ENCODE measurements at places on chromosomes 12 and 14.

DNA sequence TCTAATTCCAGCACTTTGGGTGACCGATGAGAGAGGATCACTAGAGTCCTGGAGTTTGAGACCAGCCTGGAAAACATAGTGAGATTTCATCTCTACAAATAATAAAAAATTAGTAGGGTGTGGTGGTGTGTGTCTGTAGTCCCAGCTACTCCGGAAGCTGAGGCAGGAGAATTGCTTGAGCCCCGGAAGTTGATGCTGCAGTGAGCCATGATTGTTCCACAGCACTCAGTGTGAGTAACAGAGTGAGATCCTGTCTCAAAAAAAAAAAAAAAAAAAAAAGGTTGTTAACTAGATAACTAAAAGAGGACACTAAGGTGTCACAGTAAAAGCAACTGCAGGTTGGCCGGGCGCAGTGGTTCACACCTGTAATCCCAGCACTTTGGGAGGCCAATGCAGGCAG, 121.3 kb upstream of the MAX start:
- no peak for DNase-seq

- DNase-seq, result no peak
These were observed 61.4 kb upstream of the ESRRB start for GRCh38 chr14:76314521-76315034.

DNA sequence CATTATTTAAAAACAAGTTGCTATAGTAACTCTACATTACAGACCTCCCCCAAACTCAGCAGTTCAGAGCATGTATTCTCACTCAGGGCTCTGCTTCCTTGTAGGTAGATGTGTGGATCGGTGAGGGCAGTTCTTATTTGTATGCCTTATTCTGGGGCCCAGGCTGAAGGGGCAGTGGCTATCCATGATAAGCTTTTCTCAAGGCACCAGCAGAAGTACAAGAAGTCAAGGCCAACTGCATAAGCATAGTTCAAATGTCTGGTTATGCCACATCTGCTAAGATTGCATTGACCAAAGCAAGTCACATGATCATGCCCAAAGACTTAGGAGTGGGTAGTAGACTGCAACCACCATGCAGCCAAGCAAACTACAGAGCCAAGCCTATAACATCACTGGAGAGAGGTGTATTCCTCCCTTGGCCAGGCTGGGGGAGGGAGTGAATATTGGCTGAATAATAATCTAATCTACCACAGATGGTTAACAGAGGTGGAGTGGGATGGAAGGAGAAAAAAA, 4.6 kb downstream of the PSEN1 start:
- DNase-seq, result no peak

DNA sequence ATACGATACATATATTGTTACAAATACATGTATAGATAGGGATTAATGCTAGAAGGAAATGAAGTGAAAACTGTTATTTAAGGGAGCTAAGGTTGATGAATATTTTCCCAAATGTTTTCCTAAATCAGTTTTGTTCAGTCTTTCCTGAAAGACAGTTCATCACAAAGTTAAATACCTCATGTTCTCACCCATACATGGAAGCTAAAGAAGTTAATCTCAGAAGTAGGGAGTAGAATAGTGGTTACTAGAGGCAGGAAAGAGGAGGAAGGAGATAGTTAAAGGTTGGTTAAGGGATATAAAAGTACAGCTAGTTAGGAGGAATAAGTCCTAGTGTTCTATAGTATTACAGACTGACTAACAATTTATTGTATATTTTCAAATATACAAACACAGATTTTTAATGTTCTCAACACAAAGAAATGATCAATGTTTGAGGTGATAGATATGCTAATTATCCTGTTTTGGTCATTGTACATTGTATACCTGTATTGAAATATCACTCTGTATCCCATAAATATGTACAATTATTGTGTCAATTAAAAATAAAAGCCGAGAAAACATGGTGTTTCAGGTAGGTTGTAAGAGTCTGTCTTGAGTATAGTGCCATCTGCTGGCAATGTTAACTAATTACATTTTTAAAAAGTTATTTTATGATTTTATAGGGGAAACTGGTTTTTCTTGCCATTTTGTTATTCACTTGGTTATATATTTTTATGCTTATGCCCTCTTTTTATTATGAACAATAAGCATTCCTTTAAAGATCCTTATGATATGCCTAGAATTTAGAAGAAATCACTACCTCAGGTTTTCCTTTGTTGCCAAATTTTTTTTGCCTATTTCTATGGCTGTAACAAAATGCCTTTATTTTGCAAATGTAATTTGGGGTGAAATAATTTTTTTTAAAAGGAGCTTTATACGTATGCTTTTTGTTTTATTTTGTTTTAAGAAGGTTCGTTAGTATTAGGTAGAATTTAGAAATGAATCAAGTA, 26.9 kb downstream of the ZDHHC17 start:
- no peak for DNase-seq

DNA sequence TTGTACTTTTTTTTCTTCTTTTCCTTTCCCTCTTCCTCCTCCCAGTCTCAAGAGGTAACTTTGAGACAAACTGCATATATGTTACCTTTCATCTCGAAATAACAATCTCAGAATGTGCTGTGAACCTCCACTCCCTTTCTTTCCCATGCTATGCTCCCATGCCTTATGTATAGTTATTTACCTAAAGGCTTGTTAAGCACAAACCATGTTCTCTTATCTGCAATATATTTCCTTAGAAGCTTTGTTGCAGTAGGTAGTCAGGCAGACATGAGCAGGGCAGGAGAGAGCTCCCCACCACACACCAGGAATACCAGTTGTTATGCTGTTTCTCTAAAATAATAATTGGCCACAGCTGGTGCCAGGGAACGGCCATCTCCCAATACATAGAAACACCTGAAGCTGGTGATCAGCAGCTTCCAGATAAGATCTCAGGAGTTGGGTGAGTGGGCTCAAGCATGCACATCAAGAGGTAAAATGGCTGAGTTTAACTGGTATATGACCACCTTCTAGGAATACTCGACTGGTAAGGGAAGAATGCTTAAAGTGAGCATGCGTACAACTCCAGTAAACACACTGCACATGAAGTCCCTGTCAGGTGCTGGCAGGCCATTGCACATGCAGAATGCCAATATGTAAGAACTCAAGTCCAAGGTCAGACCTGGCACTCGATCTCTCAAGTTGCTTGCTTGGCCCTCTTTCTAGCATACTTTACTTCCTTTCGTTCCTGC, 14.8 kb upstream of the DHRS2 start:
- DNase-seq, result no peak

DNA sequence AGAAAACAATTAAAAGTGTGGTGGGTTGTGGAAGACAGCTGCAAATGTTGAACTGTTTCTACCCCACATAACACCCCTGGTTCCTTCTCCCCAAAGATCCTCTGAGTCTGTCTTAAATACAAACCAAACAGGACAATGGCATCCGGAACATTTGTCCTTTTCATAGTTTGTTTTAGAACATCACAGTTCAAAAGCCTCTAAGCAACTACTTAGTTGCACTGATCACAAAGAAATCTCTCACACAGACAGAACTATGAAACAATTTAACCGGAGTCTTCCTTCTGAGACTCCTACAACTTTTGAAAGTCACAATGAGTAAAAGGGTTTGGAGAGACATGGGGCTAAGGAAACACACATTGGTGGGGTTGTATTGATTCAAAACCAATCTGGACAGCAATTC, 125.6 kb downstream of the SLC25A21 start:
- no peak for DNase-seq

- DNase-seq, result no peak
These were observed 118.1 kb upstream of the SLCO1C1 start for GRCh38 chr12:20577054-20577453.

GRCh38 chr12:48818831-48819590, 715 bp downstream of the CACNB3 start:
- no peak for DNase-seq

- no peak for DNase-seq
These were observed 70.2 kb downstream of the MED13L start for GRCh38 chr12:116207274-116207673.

- no peak for DNase-seq
These were observed 10.4 kb downstream of the NGB start for GRCh38 chr14:77260631-77261030.
